ENCODE measurements at places on chromosomes 3 and 15.

DNA sequence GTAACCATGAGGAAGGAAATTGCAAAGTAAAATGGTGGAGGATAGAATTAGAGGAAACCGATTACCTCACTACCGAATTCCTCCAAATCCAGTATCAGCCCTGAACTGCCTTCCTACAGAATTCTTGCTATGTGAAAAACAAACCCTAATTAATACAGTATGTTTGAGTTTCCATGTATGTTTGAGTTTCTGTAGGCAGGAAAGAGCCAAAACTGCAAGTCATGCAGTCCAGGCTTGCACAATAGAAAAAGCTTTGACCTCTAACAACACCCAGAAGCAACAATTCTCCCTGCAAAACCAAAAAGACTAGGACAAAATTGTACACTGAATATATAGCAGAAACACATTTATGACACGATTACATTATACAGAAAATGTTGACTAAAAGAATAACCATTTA lies 614.8 kb downstream of the DIPK2A start:
- DNase-seq, result no peak

- no peak for DNase-seq
These were observed 14.2 kb upstream of the ANKDD1A start for GRCh38 chr15:64897345-64897985.

GRCh38 chr15:41908736-41909461 lies 15.0 kb upstream of the SPTBN5 start:
- DNase-seq, result no peak

- no peak for DNase-seq
These were observed 66.1 kb downstream of the LSM3 start for GRCh38 chr3:14244521-14245247.

- no peak for DNase-seq
These were observed 26.9 kb upstream of the MYO1E start for GRCh38 chr15:59399465-59400102.

DNA sequence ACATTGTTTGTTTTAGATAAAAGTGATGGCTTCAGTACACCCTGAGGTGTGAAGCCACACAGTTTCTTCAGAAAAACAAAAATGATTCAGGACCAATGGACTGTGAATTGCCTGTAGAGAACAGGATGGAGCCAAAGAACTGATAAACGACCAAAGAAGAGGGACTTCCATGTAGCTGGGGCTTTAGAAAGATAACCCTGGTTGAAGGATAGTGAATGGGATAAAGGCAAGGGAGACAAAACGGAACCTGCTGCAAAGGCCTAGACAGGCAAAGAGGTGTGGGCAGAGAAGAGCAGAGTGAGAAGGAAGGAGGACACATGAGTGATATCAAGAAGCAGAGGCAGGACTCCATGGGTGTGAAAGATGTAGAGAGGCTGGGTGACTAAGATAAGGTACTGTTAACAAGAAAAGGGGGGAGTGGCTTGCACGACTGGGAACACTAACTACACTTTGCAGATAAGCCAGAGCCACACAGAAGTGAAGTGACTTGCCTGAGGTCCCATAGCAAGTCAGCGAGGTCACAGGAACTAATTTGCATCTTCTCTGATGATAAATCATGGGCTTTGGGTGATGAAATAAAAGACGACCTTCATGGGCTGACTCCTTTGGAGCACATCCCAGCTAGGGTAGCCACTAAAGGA lies 44.3 kb downstream of the RAB6B start:
- no peak for DNase-seq

DNA sequence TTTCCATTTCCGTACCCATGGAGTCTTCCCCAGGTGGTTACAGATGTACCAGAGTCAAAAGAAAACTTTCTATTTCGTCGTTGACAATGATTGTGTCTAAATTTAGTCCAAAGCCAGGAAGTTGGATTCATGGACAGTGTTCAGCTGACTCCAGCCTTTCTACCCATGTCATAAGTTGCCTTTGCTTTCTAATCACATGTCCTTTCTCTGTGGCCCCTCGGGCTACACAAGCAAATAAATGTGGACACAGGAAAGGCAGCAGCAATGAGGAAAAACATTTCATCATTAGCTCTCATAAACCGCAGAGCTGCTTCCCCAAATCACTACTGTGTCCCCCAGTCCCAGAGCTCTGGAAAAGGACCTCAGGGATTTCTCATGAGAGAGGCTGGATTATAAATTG lies 82.0 kb downstream of the USF3 start:
- no peak for DNase-seq
